NCI-H1092 (cell line): ENCODE measurements at places on chromosomes 1 and 21.
A peak's percentile ranks its signal among the peaks of the same experiment; 100 is the strongest.

GRCh38 chr21:16792101-16792500 is 720.7 kb upstream of the CXADR start:
- no peak for DNase-seq

DNA sequence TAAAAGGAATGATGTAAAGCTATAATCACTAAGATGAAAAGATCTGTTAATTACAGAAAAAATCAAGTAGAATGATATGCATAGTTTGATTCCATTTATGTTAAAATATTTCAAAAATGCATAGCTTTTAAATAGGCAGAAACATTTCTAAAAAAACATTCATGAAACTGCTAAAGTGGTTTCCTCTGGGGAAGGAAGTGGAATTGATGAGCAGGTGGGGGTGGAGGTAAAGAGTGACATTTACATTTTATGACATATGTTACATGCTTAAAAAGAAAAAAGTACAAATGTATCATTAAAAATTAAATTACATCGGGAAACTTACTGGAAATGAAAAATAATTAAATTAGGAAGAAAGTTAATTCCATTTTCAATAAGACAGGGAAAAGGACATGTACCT is 42.8 kb upstream of the JAK1 start:
- DNase-seq = no peak

GRCh38 chr1:90718411-90719329 is 1.6 kb upstream of the BARHL2 start:
- no peak for DNase-seq

DNA sequence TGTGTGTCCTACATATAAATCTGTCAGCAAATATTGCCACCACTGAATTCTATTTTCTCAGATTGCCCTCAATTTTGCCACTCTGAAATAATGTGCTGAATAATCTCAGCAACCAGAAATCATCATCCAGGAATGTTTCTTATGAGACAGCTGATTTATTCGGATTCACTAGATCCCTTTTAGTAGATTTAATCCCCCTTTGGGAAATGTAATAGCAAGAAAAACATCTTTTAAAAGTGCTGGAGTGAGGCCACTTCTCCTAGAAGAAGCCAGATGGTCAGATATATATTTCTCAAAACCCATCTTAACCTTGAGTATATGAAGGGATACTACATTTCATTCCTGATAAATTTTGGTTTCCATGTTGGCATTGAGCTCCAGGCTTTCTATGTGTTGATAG is 327.7 kb downstream of the SMYD3 start:
- no peak for DNase-seq

DNA sequence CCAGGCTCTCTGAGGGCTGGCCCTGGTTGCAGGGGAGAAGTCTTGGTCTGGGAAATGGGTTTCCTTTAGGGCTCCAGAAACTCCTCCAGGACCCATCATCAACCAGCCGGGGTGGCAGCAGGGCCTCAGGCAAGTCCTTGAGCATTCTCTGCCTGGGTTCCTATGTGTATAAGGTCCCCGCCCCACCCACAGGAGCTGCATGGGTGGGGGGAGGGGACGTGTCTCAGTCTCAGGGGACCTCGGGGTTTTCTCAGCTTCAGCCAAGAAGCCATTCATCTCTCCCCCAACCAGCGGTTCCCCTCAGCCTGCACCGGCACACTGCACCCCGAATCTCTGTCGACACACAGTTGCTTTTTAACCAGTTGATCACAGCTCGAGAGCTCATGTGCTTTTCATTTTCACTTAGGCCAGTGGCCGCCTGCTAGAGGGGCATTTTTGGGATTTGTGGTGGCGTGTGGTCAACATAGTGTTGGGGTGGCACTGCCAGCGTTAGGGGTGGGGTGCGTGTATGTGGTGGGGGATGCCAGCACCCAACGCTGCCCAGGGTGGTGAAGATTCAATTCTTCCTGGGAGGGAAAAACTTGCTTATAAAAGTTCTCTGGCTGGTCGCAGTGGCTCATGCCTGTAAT is 6.5 kb downstream of the RUNX3 start:
- DNase-seq = no peak

- DNase-seq = no peak
These were observed 10.9 kb downstream of the TMPRSS3 start for GRCh38 chr21:42384989-42385388.

GRCh38 chr1:67659229-67659628 is 25.8 kb upstream of the GADD45A start:
- no peak for DNase-seq

- no peak for DNase-seq
These were observed 12.8 kb downstream of the PRDX6 start for GRCh38 chr1:173489929-173490328.

DNA sequence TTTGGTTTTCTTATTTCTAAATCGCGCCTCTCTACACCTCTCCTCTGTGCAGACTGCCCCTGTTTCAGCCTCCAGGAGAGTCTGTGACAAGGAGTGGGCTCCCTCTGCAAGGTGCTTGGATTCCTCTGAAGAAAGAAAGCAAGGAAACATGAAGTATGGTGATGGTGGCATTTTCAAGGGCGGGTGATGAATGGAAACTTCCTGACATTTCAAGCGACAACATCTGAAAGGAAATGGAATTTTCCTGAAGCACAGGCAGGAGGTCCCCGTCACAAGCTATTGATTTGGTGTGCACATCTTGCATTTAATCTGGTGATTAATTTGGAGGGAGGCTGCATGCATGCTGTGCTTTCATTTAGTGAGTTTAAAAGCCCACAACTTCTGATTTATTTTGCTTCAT is 164.6 kb upstream of the FGGY start:
- no peak for DNase-seq

DNA sequence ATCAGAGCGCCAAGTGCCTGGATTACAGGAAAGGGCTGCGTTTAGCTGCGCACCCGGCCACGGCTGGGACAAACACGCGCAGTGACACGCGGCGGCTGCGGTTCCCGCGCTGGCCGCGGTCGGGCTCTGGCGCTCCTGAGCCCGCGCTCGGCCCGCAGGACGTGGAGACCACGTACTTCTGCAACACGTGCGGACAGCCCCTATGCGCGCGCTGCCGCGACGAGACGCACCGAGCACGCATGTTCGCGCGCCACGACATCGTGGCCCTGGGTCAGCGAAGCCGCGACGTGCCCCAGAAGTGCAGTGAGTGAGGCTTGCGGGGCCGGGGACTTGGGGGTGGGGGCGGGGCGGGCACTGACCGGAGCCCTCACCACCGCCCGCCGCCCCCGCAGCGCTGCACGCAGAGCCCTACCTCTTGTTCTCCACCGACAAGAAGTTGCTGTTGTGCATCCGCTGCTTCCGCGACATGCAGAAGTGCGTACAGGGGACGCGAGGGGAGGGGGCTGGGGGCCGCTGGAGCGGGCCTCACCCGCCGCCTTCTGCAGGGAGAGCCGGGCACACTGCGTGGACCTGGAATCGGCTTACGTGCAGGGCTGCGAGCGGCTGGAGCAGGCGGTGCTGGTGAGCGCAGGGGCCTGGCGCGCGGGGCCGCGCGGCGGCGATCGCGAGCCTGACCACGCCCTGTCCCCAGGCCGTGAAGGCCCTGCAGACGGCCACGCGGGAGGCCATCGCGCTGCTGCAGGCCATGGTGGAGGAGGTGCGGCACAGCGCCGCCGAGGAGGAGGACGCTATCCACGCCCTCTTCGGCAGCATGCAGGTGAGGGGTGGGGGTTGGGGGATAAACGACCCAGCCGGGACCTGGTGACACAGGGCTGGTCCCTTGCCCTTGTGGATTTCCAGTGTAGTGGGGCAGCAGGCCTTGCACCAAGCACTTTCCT is 3.1 kb downstream of the RNF207 start:
- peak; percentile 82 for DNase-seq

- no peak for DNase-seq
These were observed 162.4 kb downstream of the PGBD5 start for GRCh38 chr1:230263568-230264195.

- DNase-seq = no peak
These were observed 227.8 kb downstream of the NRIP1 start for GRCh38 chr21:14836950-14837349.

DNA sequence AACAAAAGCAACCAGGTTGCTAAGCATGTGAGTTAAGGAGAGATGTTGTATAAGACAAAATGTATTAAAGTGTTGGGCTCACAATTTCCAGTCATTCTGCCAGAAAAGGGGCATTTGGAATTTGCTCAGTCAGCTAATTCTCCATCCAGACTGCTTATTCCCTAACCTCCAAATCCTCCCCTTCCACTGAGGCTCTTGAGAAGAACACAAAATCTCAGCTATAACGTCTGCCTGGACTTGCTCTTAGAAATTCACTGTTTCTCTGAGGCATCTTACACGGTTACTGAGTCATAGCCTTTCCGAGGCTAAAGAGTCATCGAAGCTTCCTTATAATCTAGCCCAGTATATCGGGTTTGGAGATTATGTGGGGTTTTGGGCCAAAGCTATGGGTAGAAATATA is 548.2 kb upstream of the ADGRL4 start:
- DNase-seq = no peak

DNA sequence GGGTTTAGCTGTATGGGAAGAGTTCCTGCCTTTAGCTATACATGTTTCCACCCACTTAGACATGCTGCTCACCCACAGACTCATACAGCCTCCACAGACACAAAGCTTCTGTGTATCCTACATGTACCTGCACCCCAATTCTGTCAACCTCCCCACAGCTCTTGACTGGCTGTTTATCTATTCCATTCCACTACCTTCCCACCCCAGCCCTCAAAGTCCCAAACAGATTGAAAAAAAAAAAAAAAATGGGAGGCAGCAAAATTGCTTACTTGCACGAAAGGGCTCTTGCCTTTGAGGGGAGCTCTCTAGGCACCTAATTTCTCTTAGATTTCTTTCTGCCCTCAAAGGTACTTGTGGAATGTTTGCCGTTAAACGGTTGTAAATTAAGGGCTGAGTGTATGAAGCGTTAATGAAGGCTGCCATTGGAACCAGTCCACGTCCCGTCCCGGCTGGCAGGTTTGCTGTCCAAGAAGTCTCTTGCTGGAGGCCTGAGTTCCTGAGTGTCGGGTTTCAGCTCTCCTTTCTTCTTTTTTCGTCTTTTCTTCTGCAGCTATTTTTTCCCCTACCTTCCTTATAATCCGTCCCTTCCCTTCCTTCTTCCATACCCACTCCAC is 43.6 kb downstream of the PBX1 start:
- peak; percentile 35 for DNase-seq

- DNase-seq = no peak
These were observed 378.7 kb downstream of the SEC16B start for GRCh38 chr1:177591155-177591554.

DNA sequence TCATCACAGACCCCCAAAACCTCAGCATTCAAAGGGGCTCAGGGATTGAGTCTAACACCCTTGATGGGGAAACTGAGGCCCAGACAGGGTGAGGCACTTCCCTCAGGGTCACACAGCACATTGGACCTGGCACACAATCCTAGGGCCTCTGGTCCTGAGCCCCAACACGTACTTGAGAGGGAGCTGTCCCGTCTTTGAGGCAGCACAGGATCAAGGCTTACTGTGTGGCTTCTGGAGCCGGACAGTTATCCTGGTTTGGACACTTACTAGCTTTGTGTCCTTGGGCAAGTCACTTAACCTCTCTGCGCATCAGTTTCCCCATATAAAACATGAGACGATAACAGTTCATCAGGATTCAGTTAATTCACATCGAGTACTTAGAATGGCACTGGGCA is 26.5 kb downstream of the RUNX3 start:
- no peak for DNase-seq

DNA sequence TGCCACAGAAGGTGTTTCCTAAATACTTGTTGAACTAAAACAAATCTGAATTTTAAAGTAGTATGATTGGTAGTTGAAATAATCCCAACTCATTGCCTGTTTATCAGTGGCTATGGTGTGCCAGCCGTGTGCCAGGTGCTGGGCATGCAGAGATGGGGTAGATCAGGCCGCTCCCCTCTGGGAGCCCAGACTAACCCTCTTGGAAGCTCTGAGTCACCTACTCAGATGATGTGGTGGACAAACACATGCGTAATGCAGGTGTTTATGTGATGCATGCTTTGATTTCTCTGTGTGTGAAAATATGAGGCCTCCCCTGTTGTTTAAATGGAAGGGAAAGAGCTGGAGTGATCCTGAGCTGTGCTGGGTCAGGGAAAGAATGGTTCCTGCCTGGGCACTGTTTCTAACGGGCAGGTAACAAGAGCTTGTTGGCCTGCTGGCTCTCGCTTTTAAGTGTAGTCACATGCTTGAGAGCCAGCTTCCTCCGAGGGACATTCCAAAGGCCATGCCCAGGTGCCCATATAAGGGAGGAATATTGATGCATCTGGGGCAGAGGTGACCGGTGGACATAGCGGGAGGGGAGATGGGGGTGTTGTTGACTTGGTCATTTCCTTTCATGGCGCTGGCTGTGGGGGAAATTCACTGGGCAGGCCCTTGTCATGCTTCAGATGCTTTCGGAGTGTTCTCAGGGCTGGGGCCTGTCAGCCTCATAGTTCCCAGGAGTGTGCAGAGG is 10.2 kb downstream of the MFN2 start:
- no peak for DNase-seq

DNA sequence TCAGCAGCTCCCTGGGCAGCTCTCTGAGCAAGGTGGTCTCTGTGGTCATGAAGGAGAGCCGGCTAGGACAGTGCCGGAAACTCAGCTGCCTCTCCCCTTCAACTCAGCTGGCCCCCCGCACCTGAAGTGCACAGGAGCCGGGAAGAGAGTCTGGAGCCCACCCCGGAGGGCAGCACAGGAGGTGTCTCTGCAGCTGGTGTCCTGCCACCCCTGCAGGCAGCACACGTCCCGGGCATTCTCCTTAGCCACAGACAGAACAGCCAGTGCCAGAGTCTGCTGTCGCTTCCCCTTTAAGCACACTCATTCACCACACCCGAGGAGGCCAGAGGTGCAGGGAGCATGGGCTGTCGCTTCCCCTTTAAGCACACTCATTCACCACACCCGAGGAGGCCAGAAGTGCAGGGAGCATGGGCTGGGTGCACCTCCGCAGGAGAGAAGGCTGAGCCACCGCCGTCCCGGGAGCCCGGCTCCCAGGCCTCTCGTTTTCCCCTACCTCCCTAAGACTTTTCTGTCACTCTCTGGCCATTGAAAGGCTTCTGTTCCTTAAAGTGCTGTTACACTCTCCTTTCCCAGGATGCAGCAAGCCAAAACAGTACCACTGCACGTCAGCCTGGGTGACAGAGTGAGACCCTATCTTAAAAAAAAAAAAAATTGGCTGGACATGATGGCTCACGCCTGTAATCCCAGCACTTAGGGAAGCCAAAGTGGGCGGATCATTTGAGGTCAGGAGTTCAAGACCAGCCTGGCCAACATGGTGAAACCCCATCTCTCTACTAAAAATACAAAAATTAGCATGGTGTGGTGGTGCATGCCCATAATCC is 16.9 kb upstream of the SAMD11 start:
- no peak for DNase-seq

- no peak for DNase-seq
These were observed 16.9 kb upstream of the KRTAP19-5 start for GRCh38 chr21:30518876-30519275.

- DNase-seq = no peak
These were observed 61.5 kb downstream of the ADARB1 start for GRCh38 chr21:45135868-45136267.

DNA sequence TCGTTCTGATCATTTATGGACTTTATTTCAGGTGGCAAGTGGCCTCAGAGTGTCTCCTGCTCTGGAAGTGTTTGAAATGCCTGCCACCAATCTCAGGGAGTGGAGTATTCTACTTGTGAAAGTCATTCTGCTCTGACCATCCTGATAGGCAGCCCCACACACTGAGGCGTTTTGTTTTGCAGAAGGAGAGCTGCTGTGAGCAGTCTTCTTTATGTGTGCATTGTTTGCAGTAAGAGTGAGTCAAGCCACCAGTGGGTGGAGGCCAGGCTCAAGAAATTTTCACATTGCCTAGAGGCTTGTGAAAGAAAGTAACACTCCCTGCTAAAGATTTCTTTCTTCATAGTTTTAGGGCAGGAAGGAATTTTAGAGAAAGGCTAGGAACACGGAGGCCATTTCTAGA is 204.4 kb downstream of the SLC35F3 start:
- DNase-seq = no peak

GRCh38 chr1:87783315-87783714 is 454.6 kb downstream of the LMO4 start:
- no peak for DNase-seq
